ENCODE measurements at places on chromosomes 16 and 17.

GRCh38 chr17:67478401-67479041 lies 101.4 kb downstream of the PITPNC1 start:
- no peak for DNase-seq

DNA sequence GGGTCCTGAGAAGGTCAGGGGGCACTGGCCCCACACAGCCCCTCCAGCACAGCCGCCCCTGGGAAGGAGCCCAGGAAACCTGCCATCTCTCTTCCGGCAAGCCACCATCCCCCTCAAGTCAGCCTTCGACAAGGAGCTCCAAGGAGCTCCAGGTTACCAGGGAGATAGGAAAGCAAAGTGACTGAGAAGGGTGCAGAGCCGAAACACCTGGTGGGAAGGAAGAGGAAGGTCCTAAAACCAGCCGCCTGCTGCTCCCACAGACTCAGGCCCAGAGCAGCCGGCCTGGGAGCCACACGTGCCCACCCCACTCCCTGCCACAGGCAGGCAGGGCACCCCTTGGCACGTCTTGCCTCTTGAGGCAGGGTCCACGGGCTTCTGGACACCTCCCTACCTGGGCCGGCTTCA lies 80.7 kb downstream of the TIMM22 start:
- no peak for DNase-seq

DNA sequence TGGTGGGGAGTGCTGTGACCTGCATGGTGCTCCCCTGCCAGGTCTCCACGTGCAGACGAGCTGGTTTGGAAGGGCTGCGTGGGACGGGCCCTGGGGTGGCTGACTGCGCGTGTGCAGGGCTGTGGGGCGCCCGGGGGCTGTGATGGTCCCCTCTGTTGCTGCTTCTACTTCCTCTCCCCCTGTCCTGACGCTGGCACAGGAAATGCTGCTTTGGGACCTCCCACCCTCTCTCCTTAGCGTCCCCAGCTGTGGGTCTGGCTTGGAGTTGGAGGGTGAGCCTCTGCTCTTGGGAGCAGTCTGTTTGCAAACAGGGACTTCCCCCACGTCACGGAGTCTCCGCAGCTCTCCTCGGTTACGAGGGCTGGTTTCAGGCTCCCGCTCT lies 35.2 kb downstream of the TSC2 start:
- DNase-seq, result no peak

DNA sequence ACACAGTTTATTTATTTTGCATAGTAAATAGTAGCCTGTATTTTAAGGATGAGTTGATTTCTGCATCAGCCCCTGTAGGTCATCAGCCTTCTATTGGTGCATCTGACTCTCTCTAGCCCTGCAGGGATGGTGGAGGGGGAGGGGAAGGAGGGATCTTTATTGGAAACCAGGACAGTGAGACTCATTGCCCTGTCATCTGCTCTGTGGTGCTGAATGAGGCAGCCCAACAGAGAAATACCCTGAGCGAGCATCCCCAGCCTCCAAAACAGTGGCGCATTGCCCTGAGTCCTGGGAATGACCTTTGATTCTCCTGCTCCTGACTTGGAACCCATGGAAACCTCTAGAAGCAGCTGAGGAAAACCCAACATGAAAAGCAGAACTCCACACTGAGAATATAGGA lies 45.5 kb upstream of the STH start:
- no peak for DNase-seq

DNA sequence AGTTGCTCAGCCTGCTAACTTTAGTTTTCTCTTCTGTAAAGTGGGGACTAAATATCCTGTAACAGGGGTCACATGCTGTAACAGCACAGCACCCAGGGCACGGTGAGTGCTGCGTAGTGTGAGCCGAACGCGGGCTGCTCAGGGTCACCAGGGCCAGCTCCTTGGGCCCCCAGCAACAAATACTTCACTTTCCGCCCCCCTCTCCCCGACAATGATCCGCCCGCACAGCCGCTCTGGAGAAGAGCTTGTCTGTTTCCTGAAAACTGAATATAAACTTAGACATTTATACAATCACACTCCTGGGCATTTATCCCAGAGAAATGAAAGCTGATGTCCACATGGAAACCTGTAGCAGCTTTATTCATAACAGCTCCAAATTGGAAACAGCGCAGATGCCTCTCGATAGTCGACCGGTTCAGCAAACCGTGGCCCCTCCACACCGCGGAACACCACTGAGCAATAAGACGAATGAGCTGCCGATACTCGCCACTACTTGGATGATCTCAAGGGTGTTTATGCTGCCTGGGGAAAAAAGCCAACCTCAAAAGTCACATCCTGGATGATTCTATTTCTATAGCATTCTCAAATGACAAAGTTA lies 267.2 kb downstream of the PARN start:
- no peak for DNase-seq

DNA sequence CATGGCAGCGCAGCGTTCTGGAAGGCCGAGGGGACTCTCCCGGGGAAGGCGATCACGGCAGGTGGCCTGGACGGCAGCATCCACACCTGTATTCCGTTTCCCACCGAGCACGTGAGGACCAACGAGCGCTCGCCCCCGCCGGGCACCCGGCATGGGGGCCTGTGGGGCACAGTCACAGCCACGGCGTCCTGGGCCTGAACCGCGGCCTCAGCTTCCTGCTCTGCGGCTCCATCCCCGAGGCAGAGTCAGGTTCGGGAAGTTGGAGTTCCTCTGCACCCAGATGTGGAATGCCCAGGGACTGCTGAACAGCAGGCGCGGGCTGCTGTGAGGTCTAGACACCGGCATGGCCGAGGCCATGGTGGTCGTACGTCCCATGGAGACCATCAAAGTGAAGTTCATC lies 1713.9 kb downstream of the TP53TG3F start:
- no peak for DNase-seq

DNA sequence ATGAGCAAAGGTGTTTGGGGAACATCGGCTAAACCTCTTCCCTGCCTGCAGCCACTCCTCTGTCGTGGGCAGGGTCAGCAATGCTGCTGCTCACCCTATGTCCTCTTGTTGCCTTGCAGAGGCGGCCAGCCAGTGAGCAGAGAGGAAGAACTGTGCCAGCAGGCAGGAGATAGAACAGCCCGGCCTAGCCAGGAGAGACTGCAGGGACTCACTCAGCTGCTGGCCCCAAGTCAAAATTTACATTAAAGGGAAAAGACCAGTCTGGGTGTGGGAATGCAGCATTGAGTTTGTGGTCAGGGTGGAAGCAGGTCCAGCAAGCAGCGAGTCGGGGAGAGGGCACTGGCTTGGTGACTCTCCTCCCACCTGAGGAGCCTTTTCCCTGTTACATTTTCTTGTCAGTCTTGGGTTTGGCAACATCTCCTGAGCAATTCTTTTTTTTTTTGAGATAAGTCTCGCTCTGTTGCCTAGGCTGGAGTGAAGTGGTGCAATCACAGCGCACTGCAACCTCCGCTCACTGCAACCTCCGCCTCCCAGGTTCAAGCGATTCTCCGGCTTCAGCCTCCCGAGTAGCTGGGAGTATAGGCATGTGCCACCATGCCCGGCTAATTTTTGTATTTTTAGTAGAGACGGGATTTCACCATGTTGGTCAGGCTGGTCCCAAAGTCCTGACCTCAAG lies 22.7 kb downstream of the LIG3 start:
- DNase-seq, result no peak

DNA sequence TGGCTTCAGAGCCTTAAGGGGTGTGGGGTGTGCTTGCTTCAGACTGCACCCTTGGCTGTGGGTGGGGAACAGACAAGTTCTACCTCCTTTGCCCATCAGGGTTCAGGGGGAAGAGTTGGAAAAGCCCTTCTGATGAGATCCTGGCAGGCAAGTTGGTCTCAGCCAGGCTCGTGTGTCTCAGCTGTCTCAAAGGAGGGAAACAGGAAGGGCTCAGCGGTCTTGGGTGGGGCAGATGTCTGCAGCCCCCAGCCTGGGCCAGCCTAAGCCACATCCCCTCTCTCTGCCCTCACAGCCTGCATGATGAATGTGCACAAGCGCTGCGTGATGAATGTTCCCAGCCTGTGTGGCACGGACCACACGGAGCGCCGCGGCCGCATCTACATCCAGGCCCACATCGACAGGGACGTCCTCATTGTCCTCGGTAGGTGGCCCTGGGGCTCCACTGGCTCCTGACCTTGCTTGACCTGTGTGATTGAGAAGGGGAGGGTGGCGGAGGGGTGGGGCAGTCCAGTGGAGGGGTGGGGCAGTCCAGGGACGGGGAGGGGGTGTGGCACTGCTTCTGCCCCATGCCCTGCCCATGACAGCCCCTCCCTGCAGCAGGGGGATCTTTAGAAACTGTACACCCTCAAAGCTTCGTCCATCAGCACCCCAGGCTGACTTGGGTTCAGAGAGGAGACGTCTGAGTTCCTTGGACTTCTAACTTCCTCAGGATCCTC lies 199.5 kb downstream of the PRKCB start:
- no peak for DNase-seq

DNA sequence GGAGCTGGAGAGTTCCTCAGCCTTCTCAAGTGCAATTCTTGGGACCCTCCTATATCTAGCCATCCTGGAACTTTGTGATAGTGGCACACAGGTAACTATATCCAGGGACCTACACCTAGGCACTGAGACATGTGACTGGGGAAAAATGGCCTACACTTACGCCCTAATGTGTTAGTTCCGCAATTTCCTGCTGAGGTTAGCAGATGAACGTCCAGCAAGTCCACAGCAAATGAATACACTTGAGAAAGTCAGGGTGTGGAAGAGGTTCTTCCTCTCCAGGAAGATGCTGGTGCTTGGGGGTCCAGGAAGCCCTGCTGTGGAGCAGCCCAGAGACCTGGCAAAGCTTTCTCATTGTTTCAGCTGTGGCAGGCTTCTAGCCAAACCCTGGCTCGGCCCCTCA lies 20.8 kb downstream of the PIK3R5 start:
- no peak for DNase-seq

- no peak for DNase-seq
Observed at GRCh38 chr16:72442385-72443158, 270.6 kb upstream of the PMFBP1 start.

DNA sequence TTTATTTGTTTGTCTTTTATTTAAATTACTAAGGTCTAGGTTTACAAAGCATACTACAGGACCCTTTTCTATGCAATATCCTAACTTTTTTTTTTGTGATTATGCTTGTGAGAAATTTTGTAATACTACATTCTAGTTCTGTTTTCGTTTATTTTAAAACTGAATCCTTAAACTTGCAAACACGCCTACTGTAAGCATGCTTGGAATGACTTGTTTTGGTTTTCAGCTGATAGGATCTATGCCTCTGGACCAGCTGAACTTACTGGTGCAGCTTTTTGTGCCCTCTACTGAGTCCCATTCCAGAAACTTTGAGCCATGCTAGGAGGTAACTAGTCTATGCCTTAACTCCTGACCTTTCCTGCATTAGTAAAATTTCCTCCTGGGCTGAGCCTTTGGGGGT lies 6.0 kb downstream of the PDP2 start:
- no peak for DNase-seq

GRCh38 chr17:77160091-77160874 lies 19.5 kb downstream of the SEC14L1 start:
- DNase-seq, result no peak

- no peak for DNase-seq
Observed at GRCh38 chr17:17680477-17681186, 626 bp upstream of the RAI1 start.

GRCh38 chr17:37176723-37177122 lies 199.1 kb upstream of the C17orf78 start:
- DNase-seq, result no peak

- no peak for DNase-seq
Observed at GRCh38 chr17:64692187-64692586, 30.1 kb upstream of the SMURF2 start.

DNA sequence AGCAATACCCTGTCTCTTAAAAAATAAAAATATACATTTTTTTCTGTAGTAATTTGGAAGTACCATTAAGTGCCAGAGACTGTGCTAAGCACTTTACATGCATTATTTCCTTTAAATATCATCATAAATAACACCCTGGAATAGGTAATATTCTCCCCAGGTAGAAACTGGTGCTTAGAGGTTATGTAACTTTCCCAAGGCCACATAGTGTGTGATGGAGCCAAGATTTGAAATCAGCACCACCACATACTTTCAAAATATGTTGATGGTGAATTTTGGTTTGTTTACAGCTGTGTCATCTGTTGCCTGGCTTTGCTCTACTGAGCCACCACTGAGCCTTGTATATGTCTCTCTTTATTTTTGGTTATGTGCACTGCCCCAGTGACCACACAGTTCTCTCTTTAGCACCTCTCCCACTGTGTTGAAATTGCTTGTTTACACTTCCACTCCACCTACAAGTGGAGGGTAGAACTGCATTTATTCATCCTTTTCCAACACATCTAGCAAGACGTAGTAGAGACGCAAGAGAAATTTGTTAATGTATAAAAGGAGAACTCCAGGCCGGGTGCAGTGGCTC lies 19.0 kb upstream of the NBR1 start:
- no peak for DNase-seq

GRCh38 chr16:69494991-69495392 lies 70.6 kb downstream of the CYB5B start:
- DNase-seq, result no peak

GRCh38 chr16:81181013-81181720 lies 57.3 kb upstream of the BCO1 start:
- no peak for DNase-seq

DNA sequence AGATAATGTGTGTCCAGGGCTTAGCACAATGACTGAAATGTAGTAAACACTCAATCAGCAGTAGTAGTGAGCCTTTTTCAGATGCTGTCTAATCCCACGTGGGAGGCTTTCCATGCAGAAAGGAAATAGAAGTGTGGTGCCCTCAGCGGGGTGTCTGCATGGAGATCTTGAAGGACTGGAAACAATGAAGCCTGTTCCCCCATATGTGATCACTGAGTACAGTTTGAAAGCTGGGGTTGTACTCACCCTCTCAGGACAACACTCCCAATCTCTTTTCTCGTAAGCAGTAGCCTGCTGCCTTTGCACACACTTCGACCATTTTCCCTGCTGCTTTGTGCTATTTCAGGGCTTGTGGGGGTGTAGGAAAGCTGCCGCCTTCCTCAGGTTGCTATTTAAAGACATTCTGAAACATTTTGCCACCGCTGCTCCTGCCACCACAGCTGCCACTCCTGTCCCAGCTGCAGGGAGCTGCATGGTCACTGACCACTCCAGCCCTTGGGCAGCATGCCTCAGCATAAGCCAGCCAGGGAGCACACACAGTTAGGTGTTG lies 40.6 kb upstream of the HAS3 start:
- no peak for DNase-seq

GRCh38 chr17:82424001-82424862 lies 5.8 kb upstream of the OGFOD3 start:
- peak; percentile 54 for DNase-seq

DNA sequence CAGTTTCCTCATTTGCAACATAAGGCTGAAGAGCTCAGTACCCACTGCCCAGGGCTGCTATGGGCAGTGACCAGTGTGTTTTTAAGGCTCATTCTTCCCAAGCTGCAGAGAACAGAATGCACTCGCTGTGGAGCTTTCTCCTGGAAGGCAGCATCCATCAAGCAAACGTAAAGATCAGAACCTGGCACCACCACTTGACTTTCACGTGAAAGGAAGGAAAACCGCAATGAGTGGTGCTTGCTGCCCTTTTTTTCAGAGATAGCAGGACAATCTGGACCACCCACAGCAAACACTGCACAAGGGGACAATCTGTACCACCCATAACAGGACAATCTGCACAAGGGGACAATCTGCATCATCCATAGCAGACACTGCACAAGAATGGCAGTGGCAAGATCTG lies 11.2 kb downstream of the CSNK1D start:
- DNase-seq, result no peak

All from stimulated activated CD4-positive, alpha-beta T cell treated with anti-CD3 and anti-CD28 coated beads, Interleukin-12 subunit alpha, Interleukin-12 subunit beta, amount 100 ng/mL, for 4 hours (primary cell).